ENCODE measurements at places on chromosomes 2 and 18.

- no peak for DNase-seq
Measured at GRCh38 chr2:234075947-234076346, 25.4 kb downstream of the SPP2 start.

GRCh38 chr18:58239879-58240278 is 195.9 kb downstream of the NEDD4L start:
- DNase-seq, result no peak

DNA sequence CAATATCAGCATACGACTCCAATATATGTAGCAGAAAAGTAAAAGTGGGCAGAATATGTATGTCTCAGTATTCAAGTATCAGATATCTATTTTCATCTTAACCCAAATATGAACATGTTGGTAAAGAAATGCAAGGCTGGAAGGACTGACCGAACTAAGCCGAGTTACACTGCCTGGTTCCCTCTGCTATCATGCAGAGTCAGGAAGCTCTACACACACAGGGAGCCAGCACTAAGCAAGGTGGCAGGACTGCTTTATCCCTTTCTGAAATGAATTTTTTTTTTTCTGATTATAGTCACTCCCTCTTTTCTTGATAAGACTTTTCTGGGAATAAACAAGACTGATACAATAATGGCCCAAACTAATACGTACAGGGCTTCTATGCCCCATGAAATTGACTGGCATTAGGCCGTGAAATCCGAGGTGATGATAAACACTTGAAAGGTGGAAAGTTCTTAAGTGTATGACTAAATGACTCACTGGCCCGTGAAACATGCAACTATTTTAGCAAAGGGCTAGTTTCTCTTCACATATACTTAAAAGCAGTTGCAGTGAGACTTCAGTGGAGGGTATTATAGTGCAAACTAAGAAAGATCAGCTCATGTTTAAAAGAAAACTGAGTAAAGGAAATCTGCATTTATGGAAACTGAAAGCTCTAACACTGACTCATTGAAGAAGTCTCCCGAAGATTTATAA is 14.9 kb downstream of the DPP4 start:
- DNase-seq, result no peak

- DNase-seq, result no peak
Measured at GRCh38 chr2:16452123-16452522, 213.5 kb downstream of the CYRIA start.

DNA sequence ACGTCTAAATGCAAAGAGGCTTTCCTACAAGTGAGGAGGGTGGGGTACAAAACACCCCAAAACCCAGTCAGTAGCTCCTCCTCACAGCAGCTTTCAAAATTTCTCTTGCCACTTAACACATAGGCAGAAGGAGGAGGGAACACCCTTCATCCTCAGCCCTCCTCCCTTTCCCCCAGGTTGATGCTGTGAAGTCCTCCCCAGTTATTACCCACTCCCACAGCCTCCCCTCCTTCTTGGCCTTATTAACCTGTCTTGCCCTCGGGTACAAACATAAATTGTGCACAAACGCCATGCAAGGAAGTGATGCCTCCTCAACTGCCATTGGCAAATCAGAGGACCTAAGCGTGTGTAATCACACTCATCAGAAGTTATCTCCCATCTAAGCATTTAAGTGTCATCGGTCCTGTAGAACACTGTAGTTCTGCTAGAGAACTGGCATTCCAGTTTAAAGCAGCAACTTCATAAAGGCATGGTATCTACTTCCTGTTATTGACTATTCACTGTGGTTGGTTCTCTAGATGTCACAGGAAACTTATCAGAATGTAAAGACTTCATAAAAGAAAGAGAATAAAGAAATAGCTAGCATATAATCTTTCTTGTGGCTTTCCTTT is at the start of gene DSC1:
DSC1 (minus strand) TSS at position 32 of the 611 bp plus-strand sequence. CDS start 262 bp downstream, outside the sequence.
- DNase-seq, result no peak

GRCh38 chr2:54466870-54467269 is 10.7 kb downstream of the SPTBN1 start:
- DNase-seq, result no peak

DNA sequence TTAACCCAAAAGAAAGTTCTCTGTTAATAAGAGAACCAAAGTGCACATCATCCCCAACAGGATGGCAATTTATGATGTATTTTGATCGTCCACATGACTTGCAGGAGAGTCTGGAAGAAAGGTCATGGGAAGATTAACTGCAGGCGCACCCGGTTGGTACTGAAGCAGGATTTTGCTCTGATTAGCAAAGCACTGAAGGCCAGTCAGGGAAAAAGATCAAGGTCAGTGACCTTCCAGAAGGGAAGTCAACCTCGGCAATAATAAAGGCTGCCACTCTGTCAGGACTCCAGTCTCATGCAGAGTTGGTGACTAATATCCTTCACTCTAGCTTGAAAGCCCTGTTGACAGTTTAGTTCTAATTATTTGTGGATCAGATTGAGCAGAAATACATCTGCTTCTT is 432.7 kb upstream of the RAB12 start:
- DNase-seq, result no peak

GRCh38 chr2:147430408-147430807 is 414.4 kb upstream of the ACVR2A start:
- no peak for DNase-seq

- DNase-seq, result no peak
Measured at GRCh38 chr2:67627456-67628207, 230.5 kb downstream of the ETAA1 start.

DNA sequence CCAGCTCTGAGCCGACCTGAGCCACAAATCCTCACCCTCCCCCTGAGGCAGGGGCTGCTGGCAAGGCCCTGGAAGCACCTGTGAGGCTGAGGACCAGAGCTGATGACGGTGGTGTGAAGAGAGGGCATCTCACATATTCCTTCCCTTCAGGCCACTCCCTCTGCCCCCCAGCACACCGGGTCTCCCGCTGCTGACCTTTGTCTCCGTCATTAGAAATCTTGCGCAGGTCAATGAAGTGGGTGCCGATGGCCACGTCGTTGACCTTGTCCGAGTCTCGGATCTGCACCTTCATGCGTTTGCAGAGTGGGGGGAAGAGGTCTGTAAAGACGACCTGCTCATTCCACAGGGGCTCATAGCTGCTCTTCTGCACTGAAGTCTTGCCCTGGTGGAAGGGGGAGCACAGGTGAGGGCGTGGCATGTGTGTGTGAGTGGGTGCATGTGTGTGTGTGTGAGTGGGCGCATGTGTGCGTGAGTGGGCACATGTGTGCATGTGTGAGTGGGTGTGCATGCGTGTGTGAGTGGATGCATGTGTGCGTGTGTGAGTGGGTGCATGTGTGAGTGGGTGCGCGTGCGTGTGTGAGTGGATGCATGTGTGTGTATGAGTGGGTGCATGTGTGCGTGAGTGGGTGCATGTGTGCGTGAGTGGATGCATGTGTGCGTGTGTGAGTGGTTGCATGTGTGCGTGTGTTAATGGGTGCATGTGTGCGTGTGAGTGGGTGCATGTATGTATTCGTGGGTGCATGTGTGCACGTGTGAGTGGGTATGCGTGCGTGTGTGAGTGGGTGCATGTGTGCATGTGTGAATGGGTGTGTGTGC is 4.5 kb upstream of the OTOF start:
- no peak for DNase-seq

DNA sequence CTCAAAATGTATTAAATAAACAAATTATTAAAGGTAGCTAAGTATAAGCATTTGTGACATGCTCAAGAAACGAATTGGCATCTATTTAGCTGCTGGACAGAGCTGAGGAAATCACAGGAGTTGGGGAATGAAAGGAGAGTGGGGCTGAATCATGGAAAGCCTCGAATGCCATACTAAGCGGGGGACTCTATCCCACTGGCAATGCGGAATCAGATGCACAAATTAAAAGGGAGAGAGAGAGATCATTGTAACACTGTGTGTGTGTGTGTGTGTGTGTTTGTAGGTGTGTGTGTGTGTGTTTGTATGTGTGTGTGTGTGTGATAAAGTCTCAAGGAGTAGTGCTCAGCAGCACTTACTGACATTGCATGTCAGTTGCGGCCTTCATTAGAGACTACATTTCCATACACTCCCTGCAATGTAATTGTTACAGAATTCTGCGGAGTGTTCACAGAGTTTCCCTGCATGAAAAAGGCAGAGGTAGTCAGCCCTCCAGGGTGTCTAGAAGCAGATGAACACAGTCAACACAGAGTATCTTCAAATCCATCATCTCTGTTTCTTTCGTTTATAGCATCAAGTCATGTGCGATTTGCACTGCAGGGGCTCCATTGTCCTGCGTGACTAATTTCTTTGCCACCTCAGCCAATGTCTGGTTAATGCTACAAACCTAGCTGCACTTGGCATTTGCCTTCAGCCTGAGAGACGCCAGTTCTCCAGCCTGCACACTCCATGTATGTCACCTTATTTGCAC is 111.7 kb upstream of the CYRIA start:
- DNase-seq, result no peak

DNA sequence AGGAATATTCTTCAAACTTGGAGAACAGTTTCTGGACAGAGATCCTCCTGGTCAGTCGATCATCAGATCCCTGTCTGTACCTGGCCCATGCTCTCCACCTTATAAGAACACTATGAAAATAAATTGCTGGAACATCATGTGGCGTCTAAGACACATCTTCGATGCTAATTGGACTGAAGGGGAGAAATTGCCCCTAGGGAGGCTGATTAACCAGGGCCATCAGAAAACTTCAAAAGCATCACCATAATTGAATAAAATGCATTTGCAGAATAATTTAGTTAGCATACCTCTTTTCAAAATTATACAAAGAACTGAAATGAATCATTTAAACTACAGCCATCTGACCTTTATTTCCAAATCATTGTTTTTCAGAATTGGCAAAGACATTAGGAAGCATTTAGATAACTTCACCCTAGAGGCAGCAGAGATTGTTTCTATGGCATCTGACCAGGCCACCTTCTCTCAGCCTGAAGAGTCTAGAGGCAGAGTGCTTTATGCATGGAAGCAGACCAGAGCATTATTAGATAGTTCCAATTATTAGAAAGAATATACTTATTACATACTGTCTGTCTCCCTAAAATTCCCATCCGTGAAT is 48.9 kb upstream of the CNTNAP5 start:
- DNase-seq, result no peak

GRCh38 chr18:49368161-49368875 is 92.1 kb downstream of the DYM start:
- DNase-seq, result no peak

- no peak for DNase-seq
Measured at GRCh38 chr2:154556146-154556545, 142.3 kb upstream of the KCNJ3 start.

GRCh38 chr2:49901202-49902065 is 747.1 kb upstream of the FSHR start:
- no peak for DNase-seq

DNA sequence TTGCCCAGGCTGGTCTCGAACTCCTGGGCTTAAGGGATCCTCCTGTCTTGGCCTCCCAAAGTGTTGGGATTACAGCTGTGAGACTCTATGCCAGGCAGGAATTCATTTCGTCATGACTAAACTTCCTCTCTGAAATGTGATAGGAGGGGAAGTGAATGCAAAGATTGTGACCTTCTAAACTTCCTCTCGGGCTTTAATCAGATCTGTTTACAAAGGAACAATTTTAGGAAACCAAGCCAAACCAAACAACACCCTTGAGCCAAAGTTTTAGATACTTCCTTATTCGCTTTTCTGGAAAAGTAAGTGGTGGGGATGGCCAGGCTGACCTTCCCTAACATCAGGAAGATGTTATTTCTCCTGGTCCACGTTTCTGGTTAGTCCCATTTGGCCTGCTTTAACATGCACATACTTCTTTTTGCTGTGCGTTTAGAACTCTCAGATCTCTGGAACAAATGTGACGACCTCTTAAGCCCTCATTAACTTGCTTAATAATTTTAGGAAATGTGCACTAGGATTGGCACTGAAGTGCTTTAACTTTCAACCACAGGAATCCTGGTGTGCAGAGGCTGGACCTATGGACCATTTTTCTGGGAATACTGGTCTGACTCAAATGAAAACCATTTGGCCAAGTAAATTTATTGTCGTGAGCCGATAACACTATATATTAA is 33.2 kb upstream of the YES1 start:
- no peak for DNase-seq

GRCh38 chr2:176056406-176056805 is 27.4 kb downstream of the EVX2 start:
- DNase-seq, result no peak

GRCh38 chr2:54787270-54787669 is 63.8 kb downstream of the EML6 start:
- DNase-seq, result no peak

GRCh38 chr2:101744832-101745231 is 47.3 kb downstream of the MAP4K4 start:
- no peak for DNase-seq

DNA sequence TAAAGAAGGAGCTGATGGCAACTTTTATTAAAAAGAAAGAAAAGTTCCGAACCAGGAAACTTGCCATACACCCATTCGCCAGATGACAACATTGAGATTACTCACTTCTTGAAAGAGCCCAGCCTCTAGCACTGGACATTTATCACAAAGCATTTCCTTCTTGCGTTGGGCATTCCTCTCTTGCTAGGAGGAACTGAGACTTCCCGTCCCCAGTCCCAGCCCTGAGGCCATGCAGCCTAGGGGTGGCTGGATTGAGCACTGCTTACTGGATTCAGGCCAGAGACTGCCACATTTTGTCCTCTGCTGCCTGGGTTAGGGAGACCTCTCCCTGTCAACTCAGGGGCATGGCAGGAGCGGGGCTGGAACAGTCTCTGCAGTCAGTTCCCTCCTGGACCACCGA is 80.1 kb downstream of the SDC1 start:
- no peak for DNase-seq

GRCh38 chr2:129347486-129348217 is 631.8 kb upstream of the RAB6C start:
- no peak for DNase-seq

DNA sequence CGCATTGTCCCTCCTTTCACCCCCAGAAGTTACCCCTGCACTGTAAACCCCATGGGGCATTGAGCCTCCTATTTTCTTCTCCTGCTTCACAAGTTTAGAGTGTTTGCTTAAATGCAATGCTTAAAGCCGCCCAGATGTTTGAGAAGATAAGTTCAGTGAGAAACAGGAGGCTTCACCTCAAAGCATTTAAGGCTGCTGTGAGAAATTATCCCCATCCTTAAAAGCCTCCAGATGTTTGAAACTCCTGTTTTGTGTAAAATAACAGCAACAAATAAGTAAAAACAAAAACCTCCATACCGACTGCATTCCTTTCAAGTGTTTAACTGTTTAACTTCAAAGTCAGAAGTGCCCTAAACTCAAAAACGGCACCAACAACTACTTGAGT is 81.8 kb downstream of the RTP5 start:
- no peak for DNase-seq

GRCh38 chr2:42103829-42104228 is 56.0 kb downstream of the PKDCC start:
- DNase-seq, result no peak

GRCh38 chr2:11466307-11467128 is 557 bp upstream of the E2F6 start:
- no peak for DNase-seq

- no peak for DNase-seq
Measured at GRCh38 chr18:69969491-69969890, 21.8 kb upstream of the CD226 start.

GRCh38 chr2:148201075-148202004 is 180.4 kb downstream of the MBD5 start:
- peak; percentile 87 for DNase-seq
